Lower lobe of right lung (tissue), 2 donors: ENCODE measurements at places on chromosomes 3 and 15. TPM values are rescaled to one million over a fixed set of nuclear protein-coding genes. Genes with fewer than 3 reads are reported as not detected.

DNA sequence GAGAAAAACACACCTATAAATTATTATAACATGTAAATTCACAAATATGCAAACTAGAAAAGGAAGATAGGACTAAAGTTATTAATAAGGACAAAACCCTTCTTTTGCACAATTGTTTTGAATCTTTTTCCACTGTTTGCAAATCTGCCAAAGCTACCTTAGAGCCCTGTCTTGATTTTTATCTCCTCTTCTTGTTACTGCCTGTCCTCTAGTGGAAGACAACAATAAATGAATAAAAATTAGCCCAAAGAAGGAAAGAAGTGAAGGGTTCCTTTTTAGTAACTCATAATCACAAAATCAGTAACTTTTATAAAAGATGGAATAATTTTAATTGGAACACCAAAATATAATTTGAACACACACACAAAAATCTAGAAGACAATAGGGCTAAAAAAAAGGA lies 2.7 kb downstream of the CD200R1 start:
- no peak for DNase-seq

- no peak for DNase-seq
Measured at GRCh38 chr3:159732172-159733111, 256.2 kb upstream of the IL12A start.

The DAG1 gene
- total RNA-seq, result 71.5 TPM

DNA sequence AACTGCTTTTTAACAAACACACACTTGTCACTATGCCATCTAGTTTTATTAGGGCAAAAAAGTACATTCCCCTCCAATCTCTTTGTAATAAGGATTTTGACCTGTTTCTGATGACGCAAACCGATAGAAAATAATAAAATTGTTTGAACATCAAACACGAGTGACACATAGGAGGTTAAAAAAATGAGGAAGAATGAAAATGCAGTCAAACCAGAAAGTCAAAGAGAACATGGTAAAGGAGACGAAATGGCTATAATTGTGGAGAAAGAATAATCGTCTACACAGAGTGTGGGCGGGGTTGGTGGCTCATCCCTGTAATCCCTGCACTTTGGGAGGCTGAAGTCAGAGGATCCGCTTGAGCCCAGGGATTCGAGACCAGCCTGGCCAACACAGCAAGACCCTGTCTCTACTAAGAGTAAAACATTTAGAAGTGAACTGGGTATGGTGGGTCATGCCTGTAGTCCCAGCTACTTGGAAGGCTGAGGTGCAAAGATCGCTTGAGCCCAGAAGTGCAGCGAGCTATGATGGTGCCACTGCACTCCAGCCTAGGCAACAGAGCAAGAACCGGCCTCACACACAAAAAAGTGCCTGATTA lies 83.2 kb downstream of the MEIS2 start:
- no peak for DNase-seq

DNA sequence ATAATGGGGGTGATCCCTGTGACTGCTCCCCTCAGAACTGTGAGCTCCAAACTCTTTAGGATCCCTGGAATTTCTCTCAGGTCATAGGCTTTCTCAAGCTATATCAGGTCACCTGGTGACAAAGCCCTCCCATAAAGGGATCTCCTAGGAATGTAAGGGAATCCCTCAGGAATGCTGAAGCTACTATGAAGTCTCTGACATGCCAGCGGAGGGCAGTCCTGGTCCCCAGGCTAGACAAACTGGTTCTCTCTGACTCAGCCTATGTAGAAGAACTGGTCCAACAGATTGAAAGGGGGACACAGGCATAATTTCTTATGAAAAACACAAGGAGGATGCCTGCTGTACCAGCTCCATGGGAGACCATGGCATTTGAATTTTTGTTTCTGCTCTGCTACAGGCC lies 6.7 kb downstream of the LPCAT4 start:
- DNase-seq, result no peak

The GAP43 gene
- not detected for total RNA-seq

The MESP2 gene
- total RNA-seq, result not detected

DNA sequence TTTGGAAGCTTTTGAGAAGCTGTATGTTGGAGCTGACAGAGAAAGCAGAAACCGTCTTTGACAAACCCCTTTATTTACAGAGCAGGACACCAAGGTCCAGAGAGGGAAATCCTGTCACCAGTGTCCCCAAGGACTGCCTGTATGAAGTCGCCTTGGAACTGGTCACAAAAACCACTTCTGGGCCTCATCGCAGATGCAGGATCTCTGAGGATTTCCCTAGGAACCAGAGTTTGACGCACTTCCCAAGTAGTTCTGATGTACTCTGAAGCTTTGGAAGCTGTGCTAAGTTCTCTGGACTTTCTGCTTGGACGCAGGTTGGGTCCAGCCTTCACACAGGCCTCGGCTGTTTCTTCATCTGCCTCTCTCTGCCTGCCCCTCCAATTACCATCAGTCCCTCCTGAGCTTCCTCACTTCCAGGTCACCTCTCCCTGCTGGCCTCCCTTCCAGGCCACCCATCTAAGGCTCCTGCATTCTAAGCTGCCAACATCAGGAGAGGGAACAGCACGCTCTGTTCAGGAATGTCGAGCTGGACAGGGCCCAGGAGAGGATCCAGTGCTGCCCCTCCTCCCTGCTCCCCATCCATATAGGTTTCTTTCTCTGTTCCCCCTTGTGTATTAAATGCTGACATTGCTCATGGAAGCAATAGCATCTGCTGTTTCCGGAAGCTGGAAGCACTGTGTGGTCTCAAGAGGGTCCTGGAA lies 270.8 kb downstream of the OPA1 start:
- no peak for DNase-seq

- no peak for DNase-seq
Measured at GRCh38 chr15:22903427-22903826, 65.0 kb downstream of the NIPA2 start.

- DNase-seq, result no peak
Measured at GRCh38 chr3:22922317-22922716, 280.8 kb upstream of the UBE2E2 start.

GRCh38 chr3:31125413-31126020 lies 231.1 kb upstream of the GADL1 start:
- DNase-seq, result no peak

GRCh38 chr3:193214445-193214844 lies 26.6 kb upstream of the PLAAT1 start:
- no peak for DNase-seq

The RTP3 gene
- not detected for total RNA-seq

The CERS3 gene
- total RNA-seq, result not detected

- DNase-seq, result no peak
Measured at GRCh38 chr15:67843092-67843501, 3.3 kb upstream of the RNU6-1 start.

DNA sequence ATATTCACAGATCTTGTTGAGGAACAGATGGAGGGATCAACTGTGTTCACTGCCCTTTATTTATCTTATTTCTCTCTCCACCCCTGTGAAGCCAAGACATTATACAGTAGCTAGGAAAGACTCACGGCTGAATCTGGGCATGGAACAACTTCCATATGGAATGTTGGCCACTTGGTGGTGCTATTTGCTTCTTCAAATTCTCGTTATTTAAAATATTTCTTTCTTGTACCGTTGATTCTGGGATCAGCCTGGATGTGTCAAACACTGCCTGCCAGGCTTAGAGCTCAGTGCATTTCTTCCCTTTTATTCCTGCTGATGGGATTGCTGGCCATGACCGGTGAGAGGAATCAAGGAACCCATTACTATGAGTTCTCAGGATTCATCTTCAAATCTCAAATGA lies 17.5 kb upstream of the GASK1A start:
- DNase-seq, result no peak

- peak; percentile 79 for DNase-seq
Measured at GRCh38 chr15:93298901-93299300, 209.9 kb upstream of the RGMA start.

The CTDSPL2 gene
- total RNA-seq, result 37.2 TPM

The C15orf40 gene
- total RNA-seq, result 17.8 TPM

GRCh38 chr3:45486926-45487325 lies 98.5 kb downstream of the LARS2 start:
- no peak for DNase-seq

DNA sequence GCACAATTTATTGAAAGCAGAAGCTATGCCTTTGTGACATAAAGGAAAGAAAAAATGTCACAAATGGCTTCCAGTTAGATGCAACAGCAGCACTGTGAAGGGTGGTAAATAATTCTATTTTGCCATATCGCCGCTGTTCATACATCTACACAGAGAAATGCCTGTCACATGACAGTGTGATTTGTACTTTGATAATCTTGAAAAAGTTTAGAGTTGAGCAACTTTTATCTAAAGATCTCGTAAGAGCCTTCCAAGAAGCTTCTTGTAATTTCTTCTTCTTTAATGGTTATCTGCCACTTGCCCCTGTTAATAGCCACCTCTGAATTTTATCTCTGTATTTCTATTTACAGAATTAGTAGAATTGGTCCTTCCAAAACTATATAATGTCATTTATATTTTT lies 192.3 kb downstream of the ATP8B4 start:
- DNase-seq, result no peak

DNA sequence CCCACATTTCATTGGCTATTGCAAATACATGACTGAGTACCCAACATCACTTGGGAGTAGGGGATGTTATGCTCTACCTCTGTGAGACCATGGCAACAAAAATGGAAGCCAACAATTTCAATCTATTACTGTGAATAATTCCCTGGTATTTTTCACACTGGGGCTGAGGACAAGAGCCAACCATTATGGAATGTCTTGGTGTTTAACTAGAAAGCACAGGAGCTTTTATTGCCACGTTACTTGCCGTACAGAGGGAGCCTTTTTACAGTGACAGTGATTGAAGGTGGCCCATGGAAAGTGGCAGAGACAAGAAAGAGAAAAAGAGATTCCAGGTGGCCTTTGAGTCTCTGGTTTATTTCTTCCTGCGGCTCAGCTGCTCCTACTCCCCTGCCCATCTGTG lies 105.7 kb upstream of the TBC1D5 start:
- DNase-seq, result no peak

The HRH1 gene
- 6.4 TPM for total RNA-seq

GRCh38 chr15:27894645-27895044 lies 204.5 kb downstream of the OCA2 start:
- DNase-seq, result no peak

DNA sequence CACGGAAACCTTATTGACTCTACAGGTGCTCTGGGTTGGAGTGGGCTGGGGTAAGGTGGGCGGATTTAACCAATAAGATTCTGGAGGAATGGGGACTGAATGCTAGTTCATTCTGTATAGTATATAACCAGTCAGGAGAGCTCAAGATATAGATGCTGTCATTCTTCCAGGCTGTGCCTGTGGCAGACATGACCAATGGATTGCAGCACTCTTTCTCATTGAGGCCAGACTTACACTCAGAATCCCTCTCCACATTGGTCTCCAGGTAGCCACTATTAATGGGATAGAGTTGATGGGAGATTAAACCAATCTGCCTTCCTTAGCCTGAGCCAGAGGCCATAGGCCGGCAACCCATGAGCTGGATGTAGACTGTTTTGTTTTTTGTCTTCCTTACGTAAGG lies 82.8 kb upstream of the MEF2A start:
- DNase-seq, result no peak

The FBN1 gene
- total RNA-seq, result 75.3 TPM

DNA sequence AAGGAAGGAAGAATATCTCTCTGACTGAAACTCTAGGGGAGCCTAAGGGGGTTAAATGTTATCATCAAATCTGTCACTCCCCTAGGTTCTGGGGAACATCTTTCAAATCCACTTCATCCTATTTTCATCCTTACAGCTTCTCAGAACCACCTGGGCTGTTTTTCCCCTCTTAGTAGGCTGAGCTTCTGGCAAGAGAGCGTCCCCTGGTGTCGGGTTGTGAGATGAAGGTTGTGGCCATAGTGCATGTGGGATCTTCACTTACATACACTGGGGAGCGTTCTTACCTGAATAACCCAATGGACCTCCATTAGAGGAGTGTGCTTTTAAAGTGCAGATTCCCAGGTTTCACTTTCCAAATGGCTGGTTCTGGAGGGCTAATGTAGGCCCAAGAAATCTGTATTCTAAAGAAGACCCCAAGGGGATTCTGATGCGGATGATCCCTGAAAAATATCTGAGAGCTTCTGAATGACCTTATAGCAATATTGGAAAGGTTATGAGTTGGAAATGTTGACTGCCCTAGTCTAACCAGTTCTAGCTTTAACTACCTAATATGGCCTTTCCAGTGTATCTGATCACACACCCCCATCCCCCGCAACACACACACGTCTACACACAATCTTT lies 663.7 kb downstream of the AGBL1 start:
- DNase-seq, result no peak

DNA sequence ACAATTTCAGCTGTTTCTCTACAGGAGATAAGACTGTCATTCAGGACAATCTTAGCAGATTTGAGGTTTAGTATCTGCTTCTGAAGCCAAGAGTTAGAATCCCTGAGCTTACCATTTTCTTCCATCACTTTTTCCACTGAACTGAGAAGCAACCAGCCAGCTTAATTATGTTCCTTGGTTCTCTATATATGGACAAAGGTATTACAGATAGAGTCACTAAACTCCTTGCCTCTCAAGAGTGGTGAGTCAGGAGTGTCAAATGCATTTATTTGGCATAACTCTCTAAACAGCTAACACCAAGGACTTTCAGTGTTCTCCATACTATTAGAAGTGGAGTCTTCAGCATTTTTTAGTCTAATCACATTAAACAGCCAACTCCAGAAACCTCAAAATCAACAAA lies 239.3 kb downstream of the ALCAM start:
- DNase-seq, result no peak

The APOD gene
- total RNA-seq, result 91.6 TPM

- no peak for DNase-seq
Measured at GRCh38 chr3:19029837-19030521, 118.3 kb upstream of the KCNH8 start.

GRCh38 chr15:89395996-89396395 lies 61.4 kb upstream of the POLG start:
- no peak for DNase-seq

DNA sequence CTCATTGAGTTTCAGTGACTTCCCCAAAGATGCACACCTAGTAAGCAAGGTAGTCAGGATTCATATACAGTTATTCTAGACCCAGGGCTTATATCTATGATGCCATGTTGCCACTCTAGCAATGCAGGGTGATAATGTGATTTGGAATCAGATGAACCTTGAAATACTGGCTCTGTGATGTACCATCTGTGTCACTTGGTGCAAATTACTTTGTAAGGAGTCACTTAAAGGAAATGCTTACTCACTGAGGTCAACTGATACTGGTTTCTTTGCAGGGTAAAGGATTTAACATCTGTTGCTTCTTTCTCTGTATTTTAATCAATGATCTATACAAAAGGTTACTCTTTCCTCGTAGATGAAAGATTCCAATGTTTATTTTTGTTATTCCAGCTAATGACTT lies 10.8 kb downstream of the ASB14 start:
- DNase-seq, result no peak

DNA sequence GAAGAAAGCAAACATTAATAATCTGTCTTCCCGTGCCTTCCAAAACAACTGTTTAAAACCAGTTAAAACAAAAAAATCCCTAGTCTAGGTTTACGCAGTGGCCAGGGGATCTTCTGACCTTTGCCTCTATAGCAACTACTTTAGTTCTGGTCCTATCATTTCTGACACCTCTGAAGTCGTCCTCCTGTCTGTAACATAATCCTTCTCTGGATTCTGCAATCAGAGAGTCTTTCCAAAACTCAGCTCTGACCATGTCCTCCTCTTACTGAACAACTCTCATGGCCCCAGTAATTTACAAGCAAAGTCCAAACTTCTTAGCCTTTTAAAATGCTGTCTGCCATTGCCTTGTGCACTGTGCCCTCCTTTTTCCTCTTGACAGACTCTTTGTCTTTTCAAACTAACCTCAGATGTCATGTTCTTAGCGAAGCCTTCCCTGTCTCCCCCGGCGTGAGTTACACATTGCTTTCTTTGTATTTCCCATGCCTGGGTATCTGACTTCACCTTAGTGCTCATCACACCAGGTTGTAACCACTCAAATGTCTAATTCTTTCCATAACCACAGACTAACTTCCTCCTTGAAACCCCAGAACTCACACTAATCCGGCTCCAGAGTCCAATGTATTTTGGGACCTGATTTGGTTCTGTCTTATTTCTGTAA lies 105.2 kb upstream of the BNIP2 start:
- DNase-seq, result no peak
